ENCODE measurements at places on chromosomes 3 and 15.

- DNase-seq, result no peak
Observed at GRCh38 chr3:105444725-105445124, 78.0 kb downstream of the ALCAM start.

DNA sequence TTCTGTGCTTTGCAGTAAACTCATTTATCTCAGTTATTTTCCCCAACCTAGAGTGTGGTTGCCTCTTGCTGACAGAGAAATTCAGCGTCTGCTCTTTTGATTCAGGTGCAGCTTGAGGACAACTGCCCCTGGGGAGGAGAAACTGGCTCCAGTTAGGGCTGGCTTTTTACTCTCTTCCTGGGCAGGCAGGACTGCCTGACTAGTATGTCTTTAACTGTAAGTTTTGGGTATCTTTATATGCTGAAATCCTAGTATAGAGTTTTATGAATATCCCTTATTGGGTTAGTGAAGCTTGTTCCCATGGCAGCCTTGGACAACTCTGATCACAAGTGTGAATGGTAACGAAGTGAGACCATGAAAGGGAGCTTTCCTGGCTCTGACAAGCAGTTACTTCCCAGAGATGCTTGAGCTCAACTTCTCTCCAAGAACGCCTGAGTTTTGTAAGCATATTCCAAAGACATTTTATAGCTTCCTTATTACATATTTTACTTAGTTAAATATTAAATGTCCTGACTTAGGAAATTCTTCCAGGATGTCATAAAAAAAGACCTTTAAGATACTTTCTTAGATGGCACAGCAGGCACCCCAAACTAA lies 27.1 kb downstream of the CCNB2 start:
- no peak for DNase-seq

DNA sequence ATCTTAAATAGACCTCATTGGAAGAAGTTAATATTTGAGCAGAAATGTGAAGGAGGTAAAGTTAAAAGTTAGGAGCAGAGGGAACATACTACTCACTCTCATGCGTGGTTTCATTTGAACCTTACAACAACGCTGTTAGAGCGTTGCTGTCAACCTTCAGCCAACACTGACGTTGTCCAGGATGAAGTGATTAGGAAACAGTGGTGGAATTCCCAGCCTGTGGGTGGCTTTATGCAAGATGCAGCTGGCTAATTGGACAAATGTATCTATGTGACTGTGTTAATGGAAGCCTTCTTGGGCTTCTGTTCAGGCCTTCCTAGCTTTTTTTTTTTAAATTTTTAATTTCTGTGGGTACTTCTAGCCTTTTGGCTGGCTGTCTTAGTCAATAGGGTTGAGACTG lies 40.5 kb downstream of the PTPRG start:
- peak; percentile 74 for DNase-seq

DNA sequence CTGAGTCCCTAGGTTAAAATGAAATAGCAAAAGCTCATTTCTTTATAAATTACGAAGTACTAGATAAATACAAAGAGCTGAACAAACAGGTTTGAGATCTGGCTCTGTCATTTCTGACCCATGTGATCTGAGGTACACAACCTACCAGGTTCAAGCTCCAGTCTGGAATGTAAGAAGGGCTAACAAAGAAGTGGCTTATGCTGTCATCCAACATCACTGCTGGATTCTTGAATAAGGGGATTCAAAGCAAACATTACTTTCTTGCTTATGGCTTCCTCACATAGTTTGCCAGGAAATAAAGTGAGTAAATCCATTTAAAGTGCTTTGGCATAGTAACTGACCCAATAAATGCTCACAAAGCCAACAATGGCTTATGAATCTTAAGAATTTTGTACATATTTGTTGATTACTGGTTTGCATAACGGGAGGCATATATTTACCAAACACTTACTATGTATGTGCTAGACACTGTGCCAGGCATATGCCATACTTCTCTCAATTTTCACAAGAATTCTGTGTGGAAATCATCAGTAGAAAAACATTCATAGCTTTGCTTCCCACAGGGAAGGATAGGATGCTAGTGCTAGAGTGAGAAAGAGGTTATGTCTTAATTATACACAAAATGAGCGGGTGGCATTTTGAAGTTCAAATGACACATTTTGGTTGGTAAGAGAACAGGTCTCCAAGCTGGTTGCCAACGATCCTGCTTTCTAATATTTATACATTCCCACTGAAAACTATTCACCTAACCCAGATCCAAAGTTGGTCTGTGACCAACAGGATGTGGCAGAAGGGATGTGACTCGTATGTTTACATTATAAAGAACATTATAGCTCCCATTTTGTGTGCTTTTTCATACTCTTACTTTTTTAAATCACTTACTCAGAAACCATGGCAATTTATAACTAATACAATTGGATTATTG lies 38.7 kb upstream of the CSPG5 start:
- DNase-seq, result peak; percentile 50

DNA sequence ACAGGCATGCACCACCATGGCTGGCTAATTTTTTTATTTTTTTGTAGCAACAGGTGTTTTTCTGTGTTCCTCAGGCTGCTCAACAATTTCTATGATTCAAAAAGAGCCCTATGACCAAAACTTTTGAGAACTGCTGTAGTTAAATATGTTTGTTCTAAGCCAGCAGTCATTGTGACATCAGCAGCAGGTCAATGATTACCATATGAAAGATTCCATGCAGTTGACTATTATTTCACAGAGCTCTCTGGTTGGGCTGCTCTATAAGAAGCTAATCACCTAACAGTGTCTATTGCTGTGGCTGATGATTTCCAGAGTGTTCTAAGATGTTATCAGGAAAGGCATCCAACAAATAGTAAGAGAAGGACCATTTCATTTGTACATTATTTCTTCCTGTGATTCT lies at the start of gene CCDC54:
TSS of gene CCDC54 (plus strand) at position 289 of the 400 bp plus-strand sequence. CDS start 149 bp downstream, outside the sequence.
- DNase-seq, result peak; percentile 31

DNA sequence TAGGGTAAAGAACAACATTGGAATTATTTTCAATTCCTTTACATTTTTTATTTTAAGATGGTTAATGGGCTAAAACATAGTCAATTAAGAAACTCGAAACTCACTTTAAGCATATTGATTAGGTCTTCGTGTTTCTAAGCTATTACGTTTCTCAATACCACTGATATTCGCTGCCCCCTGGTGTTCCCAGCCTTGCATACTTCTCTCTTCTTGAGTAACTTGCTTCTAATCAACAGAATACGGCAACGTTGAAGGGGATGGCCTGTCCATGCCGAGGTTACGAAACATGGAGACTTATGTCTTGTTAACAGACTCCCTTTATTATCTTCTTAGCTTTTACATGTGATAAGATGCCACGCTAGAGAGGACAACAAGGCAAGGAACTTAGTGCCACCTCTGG lies 43.6 kb downstream of the ROBO1 start:
- DNase-seq, result no peak

- DNase-seq, result no peak
Observed at GRCh38 chr3:79618883-79619282, 148.9 kb downstream of the ROBO1 start.

DNA sequence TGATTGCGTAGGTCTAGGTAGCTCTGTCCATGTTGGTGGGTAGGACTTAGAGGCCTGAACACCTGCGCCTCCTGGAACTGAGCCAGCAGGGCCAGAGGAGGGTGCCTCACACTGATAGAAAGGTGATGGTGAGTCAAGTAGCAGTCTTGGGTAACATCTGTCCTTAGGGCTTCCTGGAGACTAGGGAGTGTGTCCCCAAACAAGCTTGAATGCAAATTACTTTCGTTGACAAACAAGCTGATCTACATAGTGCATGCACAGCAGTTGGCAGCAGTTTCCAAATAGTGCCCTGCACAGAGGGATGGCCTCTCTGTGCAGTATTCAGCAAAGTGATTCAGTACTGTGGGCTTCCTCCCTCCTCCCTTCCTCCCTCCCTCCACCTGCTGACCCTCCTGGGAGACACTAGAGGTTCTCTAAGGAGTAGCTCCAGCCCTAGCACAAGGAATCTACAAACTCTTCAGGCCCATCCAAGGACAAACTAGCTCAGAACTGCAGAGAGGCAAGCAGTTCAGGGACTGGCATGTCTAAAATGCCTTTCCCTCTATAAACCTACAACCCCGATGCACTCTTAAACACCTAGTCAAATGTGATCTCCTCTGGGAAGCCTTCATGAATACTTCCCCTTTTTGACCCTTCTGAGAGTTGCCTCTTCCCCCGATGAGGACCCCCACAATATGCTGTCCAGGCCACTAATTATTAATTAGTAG lies 61.0 kb downstream of the TLE3 start:
- no peak for DNase-seq

DNA sequence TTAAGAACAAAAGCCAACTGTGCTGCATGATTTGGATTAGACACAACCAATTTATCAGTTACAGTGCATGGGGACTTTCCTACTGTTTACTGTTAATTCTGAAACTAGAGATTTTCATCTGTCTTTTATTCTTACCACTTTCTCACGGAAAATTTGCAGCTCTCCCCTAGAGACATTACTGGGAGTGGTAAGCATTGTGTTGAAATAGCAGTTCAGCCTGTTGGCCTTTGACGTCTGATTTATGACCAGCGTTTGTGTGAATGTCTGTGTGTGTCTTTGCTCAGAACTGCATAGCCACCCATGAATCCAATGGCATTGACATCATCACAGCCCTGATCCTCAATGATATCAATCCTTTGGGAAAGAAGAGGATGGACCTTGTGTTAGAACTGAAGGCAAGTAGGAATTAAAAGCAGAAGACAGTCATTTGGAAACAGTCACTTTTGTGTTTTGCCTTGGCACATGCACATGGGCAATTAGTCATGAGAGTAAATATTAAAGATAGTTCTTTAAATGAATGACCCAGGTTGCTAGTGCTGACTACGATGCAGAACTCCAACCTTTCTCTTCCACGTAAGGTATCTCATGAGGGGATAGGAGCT lies 202.2 kb upstream of the BHLHE40 start:
- peak; percentile 90 for DNase-seq

- DNase-seq, result peak; percentile 99
Observed at GRCh38 chr15:85618956-85619491, 175.7 kb downstream of the KLHL25 start.

DNA sequence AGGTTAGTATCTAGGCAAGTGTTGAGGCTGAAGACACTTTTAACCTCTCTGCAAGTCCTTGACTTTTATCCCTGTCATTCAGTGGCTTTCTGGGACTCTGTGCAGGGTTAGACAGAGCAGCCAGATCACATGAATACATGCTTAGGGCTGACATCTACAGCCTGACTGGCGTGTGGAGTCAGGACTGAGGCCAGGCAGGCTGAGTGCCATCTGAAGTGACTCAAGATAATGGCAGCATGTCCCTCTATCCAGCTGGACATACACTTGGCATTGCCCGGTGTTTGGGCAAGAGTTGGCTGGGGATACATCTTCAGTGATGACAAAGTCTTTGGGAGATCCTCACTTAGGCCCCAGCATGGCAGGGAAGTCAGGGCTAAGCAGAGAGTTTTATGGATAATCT lies 22.4 kb downstream of the DUOX2 start:
- DNase-seq, result no peak

GRCh38 chr3:129207479-129207878 lies 23.8 kb upstream of the CNBP start:
- DNase-seq, result no peak

- no peak for DNase-seq
Observed at GRCh38 chr3:40923143-40923542, 276.2 kb upstream of the CTNNB1 start.

- DNase-seq, result no peak
Observed at GRCh38 chr3:160928183-160928726, 172.2 kb downstream of the PPM1L start.

GRCh38 chr15:50633653-50634052 lies 52.9 kb downstream of the TRPM7 start:
- peak; percentile 9 for DNase-seq

DNA sequence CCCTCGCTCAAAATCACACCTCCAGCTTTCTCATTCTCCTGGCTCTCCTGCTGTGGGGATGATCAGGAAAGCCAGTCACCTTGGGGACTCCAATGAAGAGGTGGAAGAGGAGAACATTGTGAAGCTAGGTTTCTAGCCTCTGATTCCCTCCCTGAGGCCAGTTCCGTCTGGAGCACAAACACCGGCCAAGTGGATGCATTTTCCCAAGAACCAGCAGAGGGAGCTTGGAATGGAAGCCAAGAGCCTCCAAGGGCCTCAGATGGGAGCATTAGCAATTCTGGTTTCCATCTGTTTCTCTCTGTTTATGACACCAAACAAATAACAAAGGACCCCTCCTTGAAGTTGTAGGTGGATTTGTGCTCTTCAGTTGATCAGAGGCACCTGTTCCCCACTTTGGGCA lies 40.6 kb upstream of the NMNAT3 start:
- DNase-seq, result peak; percentile 45

DNA sequence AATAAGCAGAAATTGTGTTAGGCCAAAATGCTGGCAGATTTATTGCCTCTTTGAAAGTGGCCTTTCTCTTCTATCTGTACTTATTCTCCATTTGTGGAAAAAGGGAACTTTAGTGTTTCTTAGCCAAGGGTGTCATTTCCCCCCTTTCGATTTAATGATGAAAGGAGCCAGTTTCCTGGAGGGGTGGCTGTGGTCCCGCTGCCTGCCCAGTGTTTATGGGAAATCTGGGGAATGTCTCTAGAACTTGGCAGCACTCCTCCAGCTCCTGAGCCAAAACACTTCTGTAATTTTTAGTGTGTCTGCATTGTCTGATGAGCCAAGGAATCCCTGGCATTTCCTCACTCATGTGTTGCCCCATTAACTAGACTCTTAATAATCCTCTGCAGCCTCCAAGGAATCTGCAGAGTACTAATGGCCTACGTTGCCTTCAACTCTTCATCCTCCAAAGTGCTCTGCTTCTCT lies 448.8 kb downstream of the GRM7 start:
- DNase-seq, result peak; percentile 17

GRCh38 chr3:73548436-73548835 lies 76.3 kb downstream of the PDZRN3 start:
- DNase-seq, result no peak

DNA sequence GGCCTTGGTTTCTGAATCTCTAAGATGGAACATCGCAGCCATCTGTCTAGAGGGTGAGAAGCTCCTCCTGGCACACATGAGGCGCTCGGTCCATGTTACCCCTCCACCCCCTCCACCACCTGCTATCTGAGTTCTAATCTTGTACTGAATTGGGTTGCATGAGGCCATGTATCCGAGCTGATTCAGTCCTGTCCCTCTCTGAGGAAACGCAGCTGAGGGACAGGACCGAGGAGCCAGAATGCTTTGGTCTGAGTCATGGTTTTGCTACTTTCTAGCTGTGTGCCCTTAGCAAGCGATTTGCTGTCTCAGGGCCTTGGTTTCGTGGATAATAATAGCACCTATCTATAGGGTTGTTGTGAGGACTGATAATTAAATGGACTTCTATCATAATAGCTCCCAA lies 87.8 kb upstream of the SEC13 start:
- no peak for DNase-seq

- no peak for DNase-seq
Observed at GRCh38 chr3:152043620-152044019, 170.2 kb downstream of the SUCNR1 start.

GRCh38 chr3:99920481-99921376 lies 103.1 kb downstream of the CMSS1 start:
- DNase-seq, result peak; percentile 77

- peak; percentile 55 for DNase-seq
Observed at GRCh38 chr15:60757831-60758570, 279.1 kb upstream of the ICE2 start.

GRCh38 chr3:133121450-133121849 lies 83.3 kb downstream of the TMEM108 start:
- DNase-seq, result no peak

Measured in fibroblast of mammary gland (primary cell).